ENCODE measurements at places on chromosomes 7 and 10.

- no peaks in the 10 kb centered on the region for H3K36me3 ChIP-seq
- no peak overlapping the region for H3K4me3 ChIP-seq
- no peaks in the 10 kb centered on the region for H3K27me3 ChIP-seq
- no peak for DNase-seq
- H3K27ac ChIP-seq = no peak overlapping the region
- no peaks in the 10 kb centered on the region for H3K4me1 ChIP-seq
Measured at GRCh38 chr7:144027974-144028373, 20.8 kb upstream of the OR2A5 start.

GRCh38 chr7:78062214-78062613 lies 263.6 kb downstream of the PHTF2 start:
- no peaks in the 10 kb centered on the region for H3K36me3 ChIP-seq
- H3K4me1 ChIP-seq = no peaks in the 10 kb centered on the region
- H3K4me3 ChIP-seq = no peak overlapping the region

GRCh38 chr10:35462491-35462934 lies 126.2 kb downstream of the CCNY start:
- H3K36me3 ChIP-seq = no peaks in the 10 kb centered on the region
- peaks cover 17% of the 10 kb centered on the region for H3K4me1 ChIP-seq
- H3K27ac ChIP-seq = peak overlapping the region; percentile 32
- no peaks in the 10 kb centered on the region for H3K27me3 ChIP-seq

DNA sequence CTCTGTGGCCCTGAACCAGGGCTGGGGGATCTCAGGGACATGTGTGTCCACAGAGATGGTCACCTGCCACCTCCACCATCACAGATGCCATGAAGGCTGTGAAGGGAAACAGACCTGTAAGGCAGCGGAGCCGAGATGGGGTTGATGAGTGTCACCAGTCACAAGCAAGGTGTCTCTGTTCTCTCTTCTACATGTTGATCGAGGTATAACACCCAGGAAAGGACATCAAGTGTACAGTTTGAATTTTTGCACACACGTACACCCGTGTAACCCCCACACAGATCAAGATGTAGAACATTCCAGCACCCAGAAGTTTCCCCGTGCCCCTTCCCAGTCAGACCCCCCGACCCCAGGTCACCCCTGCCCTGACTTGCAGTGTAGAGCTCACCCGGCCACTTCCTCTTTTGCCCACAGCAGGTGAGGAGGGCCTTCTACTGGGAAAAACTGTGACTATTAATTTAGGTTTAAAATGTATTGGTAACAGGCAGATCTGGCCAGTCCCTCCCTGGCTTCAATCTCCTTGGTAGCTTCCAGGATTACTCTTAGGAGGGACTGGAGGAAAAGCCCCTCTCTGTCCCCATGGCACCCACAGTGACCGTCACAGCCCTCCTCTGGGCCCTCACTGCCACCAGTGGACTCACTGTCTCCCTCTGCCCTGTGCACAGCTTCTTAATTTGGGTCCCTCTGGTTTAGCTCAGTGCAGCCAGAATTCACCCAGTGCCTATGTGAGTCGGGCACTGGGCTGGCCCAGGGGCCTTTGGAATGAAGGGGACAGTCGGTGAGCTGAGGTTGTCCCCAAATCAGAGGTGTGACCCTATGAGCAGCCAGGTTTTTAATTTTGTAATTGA lies 108.2 kb downstream of the LHPP start:
- no peak overlapping the region for H3K27ac ChIP-seq
- no peaks in the 10 kb centered on the region for H3K27me3 ChIP-seq
- DNase-seq = no peak
- H3K4me3 ChIP-seq = no peak overlapping the region
- no peaks in the 10 kb centered on the region for H3K4me1 ChIP-seq

DNA sequence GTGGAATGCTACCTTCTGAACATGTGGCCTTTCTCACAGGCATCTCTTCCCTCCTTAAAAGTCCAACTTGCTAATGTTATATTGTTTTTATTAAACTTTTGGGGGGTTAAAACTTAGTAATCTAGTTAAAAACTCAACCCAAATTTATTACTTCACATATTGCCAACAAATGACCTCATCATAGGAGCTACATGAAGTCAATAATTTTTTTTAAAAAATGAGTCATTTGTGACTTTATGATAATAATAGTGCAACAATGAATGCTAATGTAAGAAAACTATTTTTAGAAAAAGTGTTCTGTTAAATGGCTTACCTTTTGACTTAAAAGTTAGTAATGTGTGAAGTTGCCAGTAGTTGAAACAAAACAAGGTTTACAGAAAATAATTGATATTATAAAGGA lies 325.9 kb upstream of the FZD1 start:
- H3K27me3 ChIP-seq = no peaks in the 10 kb centered on the region
- H3K27ac ChIP-seq = no peak overlapping the region
- no peaks in the 10 kb centered on the region for H3K36me3 ChIP-seq
- DNase-seq = no peak

DNA sequence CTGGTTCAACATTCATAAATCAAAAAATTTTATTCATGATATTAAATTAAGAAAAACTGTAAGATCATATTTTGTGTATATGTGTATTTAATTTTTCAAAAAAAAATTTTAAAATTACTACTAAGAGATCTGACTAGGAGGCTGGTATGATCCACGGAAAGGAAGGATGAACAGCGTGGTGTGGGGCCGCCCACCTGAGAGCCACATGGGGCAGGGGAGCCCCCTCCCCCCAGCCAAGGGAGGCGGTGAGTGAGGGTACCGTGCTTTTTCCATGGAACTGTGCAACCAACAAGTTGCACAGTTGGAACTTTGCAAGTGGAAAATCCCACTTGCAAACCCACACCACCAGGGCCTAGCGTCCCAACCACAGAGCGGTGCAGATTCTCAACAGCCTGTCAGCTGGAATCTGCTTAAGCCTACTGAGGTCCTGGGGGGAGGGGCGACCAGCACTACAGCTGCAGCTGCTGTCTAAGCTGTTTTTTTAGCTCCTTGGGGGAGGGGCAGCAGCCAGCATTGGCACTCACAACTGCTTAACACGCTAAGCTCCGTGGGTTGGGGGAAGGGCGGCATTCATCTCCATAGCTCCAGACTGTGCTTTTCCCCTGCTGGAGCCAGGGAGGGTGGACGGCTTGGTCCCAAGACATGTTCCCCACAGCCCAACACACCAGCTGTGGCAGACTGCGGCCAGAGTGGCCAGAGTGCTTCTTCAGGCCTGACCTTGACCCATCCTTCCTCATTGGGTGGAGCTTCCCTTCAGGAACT lies 94.2 kb upstream of the IGFBP3 start:
- H3K27me3 ChIP-seq = no peaks in the 10 kb centered on the region
- no peaks in the 10 kb centered on the region for H3K4me1 ChIP-seq
- no peaks in the 10 kb centered on the region for H3K36me3 ChIP-seq
- H3K27ac ChIP-seq = no peak overlapping the region
- H3K4me3 ChIP-seq = no peak overlapping the region
